ENCODE measurements at places on chromosomes 1 and 21.
A peak's percentile ranks its signal among the peaks of the same experiment; 100 is the strongest.

- no peak for DNase-seq
Observed at GRCh38 chr1:67134695-67135094, at the start of gene C1orf141. TSS of gene C1orf141 (minus strand) at chr1:67134970. CDS start at chr1:67127240, 7,730 bp downstream.

GRCh38 chr1:83692524-83693381 is 306.2 kb downstream of the TTLL7 start:
- DNase-seq: no peak

- DNase-seq: no peak
Observed at GRCh38 chr1:191953526-191953925, 204.7 kb upstream of the RGS18 start.

GRCh38 chr1:179230251-179230650 is 774 bp upstream of the ABL2 start:
- peak; percentile 47 for DNase-seq

- peak; percentile 31 for DNase-seq
Observed at GRCh38 chr1:241518476-241519307, 863 bp downstream of the FH start.

- DNase-seq: peak; percentile 10
Observed at GRCh38 chr1:56215771-56216170, 363.6 kb downstream of the PLPP3 start.

DNA sequence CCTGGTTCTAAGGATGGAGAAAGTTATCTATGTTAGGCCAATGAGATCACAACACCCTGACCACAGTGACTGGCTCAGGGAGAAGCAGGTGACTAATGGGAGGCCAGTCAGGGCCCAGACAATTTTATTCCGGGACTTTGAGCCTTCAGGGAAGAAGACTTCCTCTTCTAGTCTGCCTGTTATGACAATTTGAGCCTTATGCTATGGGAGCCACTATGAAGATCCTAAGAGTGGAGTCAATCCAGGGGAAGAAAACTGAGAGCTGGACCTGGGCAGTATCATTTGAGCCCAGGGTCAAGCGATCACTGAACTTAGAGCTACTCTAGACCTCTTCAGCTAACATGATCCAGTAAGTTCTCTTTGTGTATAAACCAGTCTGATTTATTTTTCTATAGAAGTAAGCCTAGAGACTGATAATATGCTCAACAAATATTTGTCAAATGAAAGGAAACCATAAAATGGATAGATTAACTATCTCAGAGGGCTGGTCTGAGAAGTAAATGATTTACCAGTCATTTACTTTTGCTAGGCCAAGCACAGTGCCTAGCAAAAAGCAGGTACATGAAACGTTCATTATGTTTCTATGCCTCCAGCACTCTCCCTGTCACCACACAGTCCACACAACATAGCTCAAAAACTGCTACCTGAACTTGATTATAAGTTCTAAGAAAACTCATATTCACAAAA is 4.2 kb upstream of the C1orf141 start:
- no peak for DNase-seq

DNA sequence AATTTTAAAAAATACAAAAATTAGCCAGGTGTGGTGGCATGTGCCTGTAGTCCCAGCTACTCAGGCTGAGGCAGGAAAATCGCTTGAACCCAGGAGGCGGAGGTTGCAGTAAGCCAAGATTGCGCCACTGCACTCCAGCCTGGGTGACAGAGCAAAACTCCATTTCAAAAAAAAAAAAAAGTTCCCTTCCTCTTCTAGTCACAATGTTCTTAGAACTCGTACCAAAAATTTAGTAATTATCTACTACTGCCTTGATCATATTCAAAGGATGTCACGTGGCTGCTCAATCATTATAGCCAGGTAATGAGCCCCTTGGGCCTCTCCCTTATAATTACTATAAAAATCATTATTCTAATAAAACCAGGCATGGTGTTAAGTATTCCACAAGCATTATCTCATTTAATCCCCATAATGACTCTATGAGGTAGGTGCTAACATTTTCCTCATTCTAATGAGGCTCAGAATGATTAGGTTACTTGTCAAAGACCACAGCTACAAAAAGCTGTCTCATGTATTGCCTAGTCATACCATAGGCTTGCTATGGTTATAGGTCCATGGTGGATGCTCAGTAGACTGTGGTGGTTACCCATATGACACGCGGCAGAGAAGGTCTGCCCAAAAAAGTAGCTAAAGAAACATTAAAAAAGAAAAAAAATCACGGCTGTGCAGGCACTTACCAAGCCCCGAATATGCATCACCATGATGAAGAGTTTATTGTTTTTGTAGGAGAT is 15.5 kb upstream of the PPP1R15B start:
- DNase-seq: no peak

DNA sequence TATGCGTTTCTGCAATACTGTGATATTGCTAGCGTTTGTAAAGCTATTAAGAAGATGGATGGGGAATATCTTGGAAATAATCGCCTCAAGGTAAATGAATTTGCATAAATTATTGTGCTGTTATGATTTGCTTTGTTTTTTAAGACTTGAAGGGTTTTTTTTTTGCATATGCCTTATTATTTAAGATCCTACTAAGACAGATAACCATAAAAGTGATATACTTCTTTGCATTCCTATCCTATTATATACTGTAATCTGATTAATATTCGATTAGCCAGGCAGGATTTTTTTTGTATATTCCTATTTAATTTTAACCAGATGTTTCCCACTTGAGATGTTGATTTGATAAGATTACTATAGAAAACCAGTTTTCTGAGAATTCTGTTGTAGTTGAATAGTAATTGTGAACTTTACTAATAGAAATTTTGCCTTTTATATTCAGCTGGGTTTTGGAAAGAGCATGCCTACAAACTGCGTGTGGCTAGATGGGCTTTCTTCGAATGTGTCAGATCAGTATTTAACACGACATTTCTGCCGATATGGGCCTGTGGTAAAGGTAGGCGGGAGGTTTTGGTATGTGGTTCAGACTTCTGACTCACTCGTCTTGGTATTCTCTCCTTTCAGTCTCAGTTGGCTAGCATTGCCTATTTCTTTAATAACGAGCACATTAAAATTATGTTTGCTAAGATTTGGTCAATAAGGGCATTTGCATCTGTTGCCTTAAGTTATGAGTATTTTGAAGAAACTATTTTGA is 56.8 kb downstream of the ZBTB17 start:
- DNase-seq: peak; percentile 63

DNA sequence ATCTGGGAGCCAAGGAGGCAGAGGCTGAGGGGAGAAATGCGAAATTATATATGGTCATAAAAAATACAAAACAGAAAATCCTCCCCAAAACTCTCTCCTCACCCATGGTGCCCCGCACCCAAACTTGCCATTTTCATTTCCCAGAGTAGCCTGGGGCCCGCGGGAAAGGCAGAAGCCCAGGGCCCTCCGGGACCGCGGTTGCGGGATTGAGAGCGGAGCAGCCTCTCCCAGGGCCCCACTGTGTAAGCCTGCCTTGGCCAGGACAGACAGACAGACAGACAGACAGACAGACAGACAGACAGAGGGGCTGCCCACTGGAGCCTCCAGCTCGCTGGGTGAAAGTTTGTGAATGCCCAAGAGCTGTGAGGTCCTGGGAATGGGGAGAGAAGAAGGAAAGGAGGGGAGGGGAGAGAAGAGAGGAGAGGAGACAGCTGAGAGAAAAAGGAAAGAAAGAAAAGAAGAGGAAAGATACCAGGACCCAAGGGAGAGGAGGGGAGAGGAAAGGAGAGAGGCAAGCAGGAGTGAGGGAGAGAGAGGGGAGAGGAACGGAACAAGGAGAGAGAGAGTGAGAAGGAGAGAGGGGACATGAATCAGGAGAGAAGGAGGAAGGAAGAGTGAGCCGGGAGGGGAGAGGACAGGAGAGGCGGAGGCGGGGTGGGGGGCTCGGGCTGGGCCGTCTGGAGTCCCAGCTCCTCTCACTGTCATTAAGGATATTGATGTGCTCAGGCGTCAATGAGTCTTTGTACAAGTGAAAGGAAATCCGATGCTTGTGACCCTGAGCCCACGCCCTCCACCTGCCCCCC is 69.3 kb upstream of the CASZ1 start:
- no peak for DNase-seq

GRCh38 chr1:213385806-213386324 is 334.8 kb downstream of the RPS6KC1 start:
- no peak for DNase-seq

GRCh38 chr1:18942340-18942739 is 14.1 kb downstream of the IFFO2 start:
- DNase-seq: peak; percentile 32

- DNase-seq: no peak
Observed at GRCh38 chr1:86933562-86934377, 19.3 kb downstream of the HS2ST1 start.

DNA sequence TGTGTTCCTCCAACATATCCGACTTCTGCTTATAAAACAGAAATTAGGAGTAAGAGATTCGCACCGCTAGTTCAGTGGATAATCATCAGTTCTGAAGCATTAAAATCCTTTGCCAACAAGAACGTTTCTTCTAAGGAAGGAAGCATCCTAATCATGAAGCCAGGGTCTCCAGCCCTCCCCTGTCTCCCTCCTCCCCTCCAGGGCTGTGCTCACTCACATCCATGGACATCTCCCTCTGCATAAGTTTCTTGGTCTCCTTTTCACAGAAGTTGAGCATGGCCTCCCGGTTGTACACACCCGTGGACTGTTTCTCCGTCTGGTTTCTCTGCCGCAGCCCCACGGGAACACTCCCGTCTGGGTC is 505 bp downstream of the LMOD1 start:
- no peak for DNase-seq

DNA sequence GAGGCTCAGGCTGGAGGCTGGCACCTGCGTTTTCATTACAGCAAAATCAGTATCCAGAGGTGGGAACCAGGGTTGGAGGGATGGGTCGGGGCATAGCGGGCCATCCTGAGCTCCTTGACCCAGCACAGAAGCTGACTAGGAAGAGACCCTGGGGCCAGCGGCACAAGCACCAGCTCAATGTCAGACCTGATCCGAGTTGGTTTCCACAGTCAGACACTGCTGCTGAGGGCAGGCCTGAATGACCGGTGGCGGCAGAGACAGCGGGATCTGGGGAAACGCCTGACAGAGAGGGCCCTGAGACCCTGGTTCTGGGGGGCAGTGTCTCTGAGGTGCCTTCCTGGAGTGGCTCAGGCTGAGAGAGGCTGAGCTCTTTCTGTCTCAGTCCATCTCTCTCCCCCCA is 162.0 kb upstream of the C1orf174 start:
- no peak for DNase-seq

- DNase-seq: peak; percentile 16
Observed at GRCh38 chr1:108645564-108646184, 15.2 kb downstream of the HENMT1 start.

- no peak for DNase-seq
Observed at GRCh38 chr1:10735563-10736305, 60.7 kb downstream of the CASZ1 start.

DNA sequence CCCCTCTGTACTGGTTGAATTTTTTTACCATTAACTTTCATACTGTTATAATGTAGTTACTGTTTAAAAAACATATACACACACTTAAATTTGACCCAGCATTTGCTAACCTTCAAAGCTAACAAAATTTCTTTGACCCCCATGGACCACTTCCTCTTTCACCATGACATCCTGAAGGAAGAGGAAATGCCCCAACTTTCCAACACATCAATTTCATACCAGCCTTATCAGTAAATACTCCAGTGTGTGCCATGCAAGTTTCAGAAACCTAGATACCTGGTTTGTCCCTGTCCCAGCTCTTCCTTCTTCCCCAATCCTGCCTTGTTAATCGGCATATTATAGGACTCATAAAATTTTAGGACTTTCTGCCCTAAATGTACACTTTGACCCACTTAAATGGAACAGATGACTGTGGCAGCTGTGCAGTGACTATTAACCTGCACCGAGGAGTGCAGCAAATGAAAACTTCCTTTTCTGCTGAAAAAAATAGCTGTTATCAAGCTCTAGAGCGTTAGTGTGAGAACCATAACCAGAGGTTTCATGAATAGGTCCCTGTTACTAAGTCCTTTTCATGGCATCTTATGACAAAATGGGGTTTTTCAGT is 54.1 kb downstream of the DTL start:
- no peak for DNase-seq

GRCh38 chr1:156794506-156795373 is 21.9 kb downstream of the SH2D2A start:
- DNase-seq: no peak

- peak; percentile 34 for DNase-seq
Observed at GRCh38 chr1:156852418-156852874, 6.5 kb downstream of the INSRR start.

- DNase-seq: no peak
Observed at GRCh38 chr21:32437729-32438128, 25.2 kb downstream of the EVA1C start.

- no peak for DNase-seq
Observed at GRCh38 chr1:115456441-115456961, 118.5 kb upstream of the NGF start.

- peak; percentile 44 for DNase-seq
Observed at GRCh38 chr1:179816196-179816960, 61.2 kb downstream of the TOR1AIP2 start.

GRCh38 chr1:59323879-59324278 is 27.0 kb downstream of the FGGY start:
- no peak for DNase-seq

DNA sequence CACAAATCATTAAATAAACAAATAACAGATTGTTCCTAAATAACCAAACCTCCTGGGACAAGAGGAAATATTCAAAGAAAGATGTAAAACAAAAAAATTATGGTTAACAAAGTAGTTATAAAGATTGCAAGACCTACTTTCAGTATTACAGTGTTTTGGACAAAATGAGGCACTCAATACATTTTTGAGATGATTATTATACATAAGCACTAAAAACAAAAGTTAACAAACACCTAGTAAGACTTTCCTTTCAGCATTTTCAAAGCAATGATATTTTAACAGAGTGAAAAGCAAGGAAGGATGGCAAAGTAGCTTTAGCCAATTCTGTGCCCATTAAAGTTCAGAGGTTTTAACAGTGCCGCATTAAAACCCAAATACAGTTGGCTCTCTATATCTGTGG is 17.2 kb downstream of the OMA1 start:
- no peak for DNase-seq

- DNase-seq: peak; percentile 79
Observed at GRCh38 chr1:199403531-199404116, 623.9 kb upstream of the NR5A2 start.

DNA sequence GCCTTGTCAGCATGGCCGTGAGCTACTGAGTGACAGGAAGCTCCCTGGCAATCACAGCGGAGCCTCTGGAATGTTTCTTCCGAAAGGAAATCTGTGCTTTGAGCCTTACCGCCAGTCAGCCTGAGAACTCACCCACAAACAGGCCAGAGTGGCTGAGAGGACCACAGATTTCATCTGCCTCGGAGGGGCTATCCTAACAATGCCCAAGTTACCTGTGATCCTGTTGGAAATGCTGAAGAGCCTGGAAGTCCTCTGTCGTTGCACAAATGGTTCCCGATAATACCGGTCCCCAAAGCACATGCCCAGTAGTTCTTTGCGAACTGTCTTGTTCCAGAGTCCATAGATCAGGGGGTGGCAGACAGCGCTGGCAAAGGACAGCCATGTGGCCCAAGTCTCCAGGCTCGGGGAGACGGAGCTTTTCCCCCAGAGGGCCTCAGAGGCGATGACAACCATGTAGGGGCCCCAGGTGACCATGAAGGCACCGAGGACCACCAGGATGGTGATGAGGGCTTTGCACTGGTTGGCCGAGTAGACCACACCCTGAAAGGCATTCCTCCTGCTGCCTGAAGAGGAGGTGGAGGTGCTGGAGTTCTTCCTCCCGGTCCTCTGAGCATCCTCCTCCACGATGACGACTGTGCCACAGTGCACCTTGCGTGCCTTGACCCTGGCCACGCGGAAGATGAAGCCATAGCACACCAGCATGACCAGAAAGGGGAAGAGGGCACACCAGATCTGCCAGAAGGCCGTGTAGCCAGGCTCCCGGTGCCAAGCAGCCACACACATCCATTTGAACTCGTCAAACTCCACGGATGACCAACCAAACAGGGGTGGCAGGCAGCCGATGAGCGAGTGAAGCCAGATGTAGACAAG is 40.2 kb downstream of the GPR161 start:
- no peak for DNase-seq

- DNase-seq: no peak
Observed at GRCh38 chr21:23801292-23801691, 1806.0 kb downstream of the MRPL39 start.
